Left lobe of liver (tissue), 2 donors: ENCODE measurements at places on chromosomes 13 and 19. TPM values are rescaled to one million over a fixed set of nuclear protein-coding genes. Genes with fewer than 3 reads are reported as not detected.
A peak's percentile ranks its signal among the peaks of the same experiment; 100 is the strongest.

DNA sequence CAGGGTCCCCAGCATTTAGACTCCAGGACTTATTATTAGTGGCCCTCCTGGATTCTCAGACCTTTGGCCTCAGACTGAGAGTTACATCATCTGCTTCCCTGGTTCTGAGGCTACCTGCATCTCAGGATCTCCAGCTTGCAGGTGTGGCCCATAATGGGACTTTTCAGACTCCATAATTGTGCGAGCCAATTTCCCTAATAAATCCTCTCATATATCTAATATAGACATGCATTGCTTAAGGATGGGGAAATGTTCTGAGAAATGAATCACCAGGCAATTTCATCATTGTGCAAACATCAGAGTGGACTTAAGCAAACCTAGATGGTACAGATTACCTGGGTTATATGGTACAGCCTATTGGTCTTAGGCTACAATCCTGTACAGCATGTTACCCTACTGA lies 116.5 kb upstream of the FBXL3 start:
- DNase-seq: no peak

- DNase-seq: no peak
Measured at GRCh38 chr13:110398564-110399507, 91.8 kb downstream of the COL4A2 start.

- peak; percentile 64 for DNase-seq
Measured at GRCh38 chr13:109785141-109785891, 1.1 kb downstream of the IRS2 start.

GRCh38 chr19:2779121-2779740 lies 3.8 kb downstream of the SGTA start:
- DNase-seq: no peak

DNA sequence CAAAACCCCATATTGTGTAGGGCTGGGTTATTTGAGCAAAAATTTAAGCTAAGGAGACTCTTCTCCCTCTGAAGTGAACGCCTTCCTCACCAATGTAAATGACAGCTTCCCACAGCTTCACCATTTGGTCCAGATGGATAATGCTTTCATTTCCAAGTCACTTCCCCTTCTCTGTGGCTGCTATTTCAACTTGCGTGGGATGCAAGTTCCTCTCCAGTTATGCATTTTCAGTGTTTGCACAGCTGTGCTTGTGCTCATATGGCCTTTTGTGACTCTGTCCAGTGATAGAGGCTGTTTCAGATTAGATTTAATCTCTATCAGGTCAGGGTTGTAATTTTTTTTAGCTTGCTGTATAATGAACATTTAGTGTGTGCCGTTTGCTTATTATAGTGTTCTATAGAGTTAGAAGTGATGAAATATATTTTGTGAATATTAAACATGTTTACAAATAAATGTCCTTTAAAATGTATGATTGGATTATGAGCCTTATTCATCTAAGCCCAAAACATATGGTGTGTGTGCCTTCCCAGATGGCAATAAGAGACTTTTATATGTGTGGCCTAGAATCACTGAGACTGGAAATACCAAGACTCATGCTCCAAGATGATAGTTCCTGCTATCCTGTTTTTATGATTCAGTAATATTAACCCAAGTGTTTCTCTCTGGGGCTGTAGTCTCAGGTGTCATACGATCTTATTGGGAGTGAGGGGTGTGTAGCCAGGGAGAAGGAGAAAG lies 86.6 kb downstream of the TNFRSF19 start:
- no peak for DNase-seq

DNA sequence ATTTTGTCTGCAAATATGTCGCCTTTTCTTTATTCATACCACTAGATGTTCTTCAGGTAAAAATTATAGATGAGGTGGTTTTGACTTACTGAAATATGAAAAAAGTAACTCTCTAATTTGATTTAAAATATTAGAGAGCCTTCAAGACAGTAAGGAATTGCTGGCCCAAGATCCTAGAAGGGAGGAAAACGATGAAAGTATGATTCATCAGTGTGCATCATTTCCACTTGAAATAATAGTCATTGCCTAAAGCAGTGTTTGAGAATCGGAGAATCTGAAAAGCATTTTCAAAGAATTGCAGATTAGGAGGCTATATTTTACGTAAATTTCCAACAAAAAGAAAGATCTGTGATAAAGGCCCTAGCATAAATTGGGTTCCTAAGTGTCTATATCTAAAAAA lies 1707.9 kb upstream of the PRR20A start:
- DNase-seq: no peak

- no peak for DNase-seq
Measured at GRCh38 chr19:18220632-18221275, 5.5 kb downstream of the PDE4C start.

GRCh38 chr19:2524840-2525723 lies 49.2 kb downstream of the GADD45B start:
- peak; percentile 58 for DNase-seq

The KLK2 gene
- not detected for total RNA-seq

The ZNF665 gene
- 0.28 TPM for total RNA-seq

The PCDH20 gene
- 0.73 TPM for total RNA-seq
